ENCODE measurements at places on chromosomes 12 and 14. TPM values are rescaled to one million over a fixed set of nuclear protein-coding genes. Genes with fewer than 3 reads are reported as not detected.

DNA sequence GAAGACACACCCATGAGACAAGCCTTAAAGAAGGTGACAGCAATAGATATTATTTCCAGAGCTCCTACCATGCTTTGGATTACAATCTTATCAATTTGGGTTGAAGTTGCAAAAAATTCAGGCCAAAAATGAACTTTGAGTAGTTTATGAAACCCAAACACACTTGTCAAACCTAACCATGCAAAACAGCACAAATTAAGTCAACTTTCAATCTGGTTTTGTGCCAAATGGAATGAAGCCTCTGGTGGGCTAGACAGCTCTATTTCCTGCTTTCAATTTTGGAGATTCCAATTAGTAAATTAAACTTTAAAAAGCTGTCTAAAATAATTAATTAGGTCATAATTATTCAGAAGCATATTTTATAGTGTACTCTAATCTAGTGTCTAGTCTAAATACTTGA, 203.4 kb downstream of the SYT1 start:
- DNase-seq: no peak

Gene TDRD9
- total RNA-seq: not detected

Gene DAO
- not detected for total RNA-seq

Gene SLC10A1
- not detected for total RNA-seq

Gene PTGDR
- total RNA-seq: not detected

- DNase-seq: no peak
Measured at GRCh38 chr12:64801381-64801780, 23.1 kb upstream of the TBC1D30 start.

- no peak for DNase-seq
Measured at GRCh38 chr12:119661882-119662281, 6.1 kb upstream of the PRKAB1 start.

Gene POTEM
- not detected for total RNA-seq

- no peak for DNase-seq
Measured at GRCh38 chr14:94977016-94977415, 180.3 kb downstream of the DICER1 start.
